ENCODE measurements at places on chromosomes 5 and 9.

DNA sequence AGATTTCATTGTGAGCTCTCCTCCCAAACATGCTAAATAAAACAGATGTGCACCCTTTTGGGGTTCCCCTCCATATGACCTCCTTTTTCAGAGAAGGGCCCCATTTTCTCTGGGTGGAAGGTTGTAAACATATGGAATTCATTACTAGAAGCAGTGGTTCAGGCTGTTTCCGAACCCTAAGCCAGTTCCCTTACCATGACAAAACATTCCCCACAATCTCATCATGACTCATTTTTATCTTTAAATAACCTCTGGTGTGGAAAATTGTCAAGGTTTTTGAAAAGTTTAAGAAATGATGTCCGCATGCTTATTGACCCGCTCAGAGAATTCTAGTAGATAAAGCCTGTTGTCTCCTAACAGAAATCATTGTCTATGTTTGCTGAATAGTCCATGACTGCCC lies 127.3 kb upstream of the PIK3R1 start:
- no peak for DNase-seq

- DNase-seq, result no peak
Observed at GRCh38 chr5:56640763-56641406, 174.5 kb upstream of the MAP3K1 start.

DNA sequence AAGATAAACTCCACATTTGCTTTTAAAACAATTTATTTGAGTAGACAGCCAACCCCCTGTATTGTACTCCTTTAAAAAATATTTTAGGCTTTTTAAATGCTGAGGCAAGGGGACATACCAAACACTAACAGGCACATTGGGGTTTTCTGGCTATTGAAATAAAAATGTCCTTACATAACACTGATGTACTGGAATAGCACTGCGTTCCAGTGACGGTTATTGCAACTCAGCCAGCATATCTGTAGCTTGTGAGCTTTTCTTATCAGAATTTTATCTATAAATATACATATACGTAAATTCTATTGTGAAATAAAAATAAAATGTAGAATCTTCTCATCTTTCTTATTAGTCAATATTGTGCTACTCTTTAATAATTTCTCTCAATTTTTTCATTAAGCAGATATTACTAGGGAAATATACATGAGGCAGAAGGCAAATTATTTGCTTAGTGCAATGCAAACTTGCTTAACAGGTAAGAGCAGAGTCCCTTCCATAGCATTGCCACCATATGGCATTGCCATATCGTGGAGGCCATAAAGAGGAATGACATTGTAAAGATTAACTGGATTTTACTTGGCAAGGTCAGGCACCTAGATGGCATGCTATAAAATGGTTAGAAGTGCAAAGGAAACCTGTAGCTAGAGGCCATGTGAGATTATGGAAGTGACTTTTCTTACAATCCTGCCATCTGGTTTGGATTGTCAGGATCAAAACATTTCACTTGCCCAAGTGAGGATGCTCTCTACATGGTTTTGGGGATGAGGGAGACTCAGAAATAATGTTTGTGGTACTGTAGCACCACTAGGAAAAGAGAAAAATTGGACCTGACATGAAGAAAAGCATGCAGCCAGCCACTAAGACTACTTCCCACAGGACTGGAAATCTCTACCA lies 94.8 kb upstream of the CDKN2B start:
- no peak for DNase-seq

DNA sequence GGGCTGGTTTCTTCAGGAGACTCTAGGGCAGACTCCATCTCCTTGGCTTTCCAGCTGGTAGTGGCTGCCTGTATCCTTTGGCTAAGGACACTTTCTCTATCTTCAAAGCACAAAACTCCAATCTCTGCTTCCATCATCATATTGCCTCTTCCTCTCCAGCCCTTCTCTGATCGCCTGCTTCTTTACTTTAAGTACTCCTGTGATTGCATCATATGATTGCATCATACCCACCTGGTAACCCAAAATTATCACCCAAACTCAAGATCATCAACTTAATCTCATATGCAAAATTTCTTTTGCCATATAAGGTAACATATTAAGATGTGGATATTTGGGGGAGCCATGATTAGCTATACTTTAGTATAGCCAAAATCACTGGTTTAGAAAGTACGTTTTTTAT lies 1092.6 kb upstream of the CDH6 start:
- no peak for DNase-seq

GRCh38 chr5:87121304-87122150 lies 146.2 kb upstream of the RASA1 start:
- no peak for DNase-seq

- no peak for DNase-seq
Observed at GRCh38 chr5:178378527-178379484, 146.2 kb upstream of the PHYKPL start.

DNA sequence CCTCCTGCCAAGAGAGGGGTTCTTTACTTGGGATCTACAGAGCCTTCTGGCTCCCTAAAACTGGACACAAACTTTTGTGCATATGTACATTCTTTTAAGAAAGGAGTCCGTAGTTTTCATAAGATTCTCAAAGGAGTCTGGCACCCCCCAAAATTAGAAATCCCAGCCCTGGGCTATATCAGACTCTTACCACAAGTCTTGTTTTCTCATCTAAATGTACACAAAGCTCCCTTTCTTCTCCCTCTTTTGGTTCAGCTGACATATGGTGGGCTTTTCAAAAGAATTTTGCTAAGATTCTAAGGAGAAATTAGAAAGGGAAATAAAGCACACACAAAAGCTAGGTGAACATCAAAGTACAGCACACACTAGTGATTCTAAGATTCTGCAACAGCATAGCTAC lies 114.4 kb downstream of the ENC1 start:
- DNase-seq, result no peak

- no peak for DNase-seq
Observed at GRCh38 chr9:75956161-75956560, 65.7 kb downstream of the PCSK5 start.

- no peak for DNase-seq
Observed at GRCh38 chr9:121227862-121228261, 26.2 kb upstream of the RAB14 start.

DNA sequence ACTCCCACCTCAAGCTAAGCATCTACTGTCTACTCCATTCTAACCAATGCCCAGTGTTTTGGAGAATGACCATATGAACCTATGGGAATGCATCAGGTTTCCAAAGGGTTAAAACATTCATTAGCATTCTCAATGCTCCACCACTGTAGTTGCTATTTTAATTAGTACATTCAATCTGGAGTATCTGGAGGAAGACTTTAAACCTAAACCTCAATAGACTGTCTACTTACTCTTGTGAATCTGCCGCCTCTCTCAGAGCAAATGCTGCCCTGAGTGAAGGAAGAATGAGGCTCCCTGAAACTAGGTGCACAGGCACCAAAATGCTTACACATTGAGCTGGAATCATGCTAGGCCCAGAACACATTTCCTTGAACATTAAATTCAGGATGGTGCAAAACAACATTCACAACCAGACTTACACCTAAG lies 2.0 kb downstream of the ENC1 start:
- DNase-seq, result no peak

DNA sequence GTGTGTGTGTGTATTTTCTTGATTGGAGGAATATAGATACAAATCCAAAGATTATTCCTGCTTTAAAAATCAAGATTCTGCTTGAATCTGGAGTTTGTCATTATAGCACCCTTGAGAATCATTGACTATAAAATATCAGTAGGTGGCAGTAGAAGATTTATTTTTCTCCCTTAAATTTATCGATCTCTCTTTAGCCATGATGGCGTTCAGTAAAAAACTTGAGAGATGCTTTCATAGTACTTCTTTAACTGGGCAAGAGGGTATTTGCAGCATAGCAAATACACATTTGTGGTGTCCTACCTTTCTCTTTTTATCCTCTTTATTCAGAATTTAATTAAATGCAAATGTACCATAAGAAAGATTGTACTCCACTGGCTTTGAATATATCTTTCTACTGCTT lies 307.7 kb downstream of the ADGRV1 start:
- no peak for DNase-seq

GRCh38 chr9:15867334-15867733 lies 314.5 kb downstream of the CCDC171 start:
- DNase-seq, result no peak

DNA sequence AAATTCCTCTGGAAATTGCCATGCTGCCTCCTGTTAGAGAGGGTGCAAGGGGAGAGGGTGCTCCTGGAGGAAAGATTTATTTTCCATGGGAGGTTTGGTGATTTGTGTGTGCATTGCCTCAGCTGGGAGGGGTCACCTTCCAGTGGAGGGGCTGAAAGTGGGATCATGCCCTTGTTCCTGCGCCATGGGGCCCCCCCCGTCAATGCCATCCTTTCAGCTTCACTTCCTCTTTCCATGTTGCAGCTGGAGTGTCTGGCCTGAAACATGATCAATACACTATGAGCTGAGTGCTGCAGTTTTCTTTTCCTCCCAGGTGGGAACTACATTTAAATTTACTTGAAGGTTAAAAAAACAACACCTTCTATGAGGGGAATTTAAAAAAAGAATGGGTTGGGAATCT lies 176.8 kb downstream of the MELK start:
- DNase-seq, result no peak

GRCh38 chr9:33307067-33307466 lies 16.8 kb downstream of the NFX1 start:
- DNase-seq, result no peak

- no peak for DNase-seq
Observed at GRCh38 chr5:120386981-120387380, 77.1 kb upstream of the PRR16 start.

- DNase-seq, result no peak
Observed at GRCh38 chr5:103452666-103453065, 109.9 kb downstream of the NUDT12 start.

- no peak for DNase-seq
Observed at GRCh38 chr9:4788703-4789102, 4.0 kb upstream of the RCL1 start.

DNA sequence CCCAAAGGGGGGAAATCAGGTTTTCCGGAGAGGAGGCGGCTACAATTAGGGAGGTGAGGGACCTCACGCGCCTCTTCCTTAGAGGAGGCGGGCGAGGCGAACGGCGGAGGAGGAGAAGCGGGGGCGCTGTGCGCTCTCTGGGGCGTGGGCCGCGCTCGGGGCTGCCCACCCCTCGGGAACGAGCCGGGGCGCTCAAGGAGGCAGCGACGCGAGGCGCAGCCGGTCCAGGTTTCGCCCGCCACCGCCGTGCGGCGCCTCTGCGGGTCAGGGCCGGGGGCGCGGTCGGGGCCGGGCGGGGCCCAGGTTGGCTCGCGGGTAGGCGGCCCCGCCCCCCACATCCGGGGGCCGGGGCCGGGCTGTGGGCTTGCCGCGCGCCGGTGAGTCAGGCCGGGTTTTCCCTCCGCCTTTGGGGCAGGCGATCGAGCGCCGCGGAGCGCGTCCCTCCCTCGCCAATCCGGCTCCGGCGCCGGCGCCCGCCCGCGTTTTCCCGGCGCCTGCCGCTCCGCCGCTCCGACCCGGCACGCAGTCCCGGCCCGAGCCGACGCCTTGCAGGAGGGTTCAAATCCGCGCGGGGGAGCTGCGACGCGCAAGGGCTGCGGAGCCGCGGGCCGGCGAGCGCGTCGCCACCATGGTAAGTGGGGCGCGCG lies at the start of gene N4BP3:
TSS of gene N4BP3 (plus strand) at position 392 of the 647 bp plus-strand sequence. CDS start 6,052 bp downstream, outside the sequence.
- DNase-seq, result peak; percentile 63

DNA sequence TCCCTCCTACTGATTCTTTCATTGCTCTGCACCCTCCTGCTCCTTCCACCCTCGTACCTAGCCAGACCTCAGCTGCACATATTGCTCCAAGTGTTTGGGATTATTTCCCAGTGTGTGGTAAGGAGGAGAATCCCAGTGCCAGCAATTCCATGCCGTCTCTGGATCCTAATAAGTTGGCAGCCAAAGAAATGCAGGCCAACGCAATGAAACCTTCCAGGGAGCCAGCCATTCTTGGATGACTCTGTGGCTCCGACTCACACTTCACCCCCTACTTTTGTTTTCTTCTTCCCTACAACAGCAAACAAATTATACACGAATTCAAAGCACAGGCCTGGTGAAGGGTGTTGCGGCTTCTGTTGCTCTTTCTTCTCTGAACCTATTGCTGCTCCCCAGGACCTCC lies 82.5 kb upstream of the SLC1A3 start:
- no peak for DNase-seq

DNA sequence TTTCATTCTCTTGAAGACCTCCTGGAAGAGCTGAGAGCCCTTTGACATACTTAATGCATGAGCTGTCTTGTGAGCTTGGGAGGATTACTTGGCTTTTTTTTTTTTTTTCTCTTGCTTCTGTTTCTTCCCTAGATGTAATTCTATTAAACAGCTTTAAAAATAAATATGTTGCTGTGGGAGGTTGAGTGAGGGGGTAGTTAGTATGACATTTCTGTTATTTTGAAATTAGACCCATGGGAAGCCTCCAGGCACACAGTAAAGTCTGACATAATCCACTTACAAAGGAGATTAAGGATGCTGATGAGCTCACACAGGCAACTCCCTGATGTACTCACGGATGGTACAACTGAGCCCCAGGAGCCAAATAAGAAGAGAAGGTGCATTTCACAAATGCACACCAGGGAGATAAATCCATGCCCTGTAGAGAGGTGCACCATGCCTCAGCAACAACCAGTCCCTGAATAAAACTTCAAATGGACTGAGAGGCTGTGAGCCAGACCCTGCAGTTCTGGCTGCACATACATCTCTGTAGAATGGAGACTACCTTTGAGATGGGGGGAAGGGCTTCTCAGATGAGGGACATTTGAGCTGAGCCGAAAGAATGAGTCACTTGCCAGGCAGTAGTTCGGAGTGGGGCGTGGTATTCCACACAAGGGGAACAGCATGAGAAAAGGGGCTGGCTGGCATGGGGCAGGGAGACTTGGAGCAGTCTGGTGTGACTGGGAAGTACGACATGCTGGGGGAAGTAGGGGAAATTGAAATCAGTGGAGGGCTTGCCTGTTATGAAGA lies 68.7 kb downstream of the ACTL7B start:
- no peak for DNase-seq

DNA sequence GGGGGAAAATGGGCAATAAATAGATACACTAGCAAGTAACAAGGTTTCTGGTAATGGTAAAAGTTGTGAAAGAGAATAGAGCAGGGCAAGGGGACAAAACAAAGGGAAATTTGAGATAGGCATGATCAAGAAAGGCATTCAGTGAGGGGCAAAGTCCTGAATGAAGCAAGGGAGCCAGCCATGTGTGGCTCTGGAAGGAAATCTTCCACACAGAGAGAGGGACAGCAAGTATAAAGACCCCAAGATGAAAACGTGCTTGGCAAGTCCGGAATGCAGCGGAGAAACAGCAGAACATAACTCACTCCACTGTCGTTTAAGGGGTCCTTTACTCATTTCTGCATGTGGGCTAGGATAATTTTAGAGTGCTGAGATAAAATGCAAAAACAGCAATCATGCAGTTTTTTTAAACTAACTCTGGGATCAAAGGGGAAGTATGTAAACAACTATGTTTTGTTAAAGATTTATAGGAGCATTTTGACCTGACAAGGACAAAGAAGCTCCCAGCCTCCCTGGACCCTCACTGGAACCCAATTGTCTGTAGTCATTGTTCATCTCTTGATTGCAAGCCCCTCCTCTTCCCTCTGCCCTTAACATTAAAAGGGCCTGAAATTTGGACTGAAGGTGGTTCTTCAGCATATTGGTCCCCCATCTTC lies 22.9 kb upstream of the AOPEP start:
- DNase-seq, result no peak

DNA sequence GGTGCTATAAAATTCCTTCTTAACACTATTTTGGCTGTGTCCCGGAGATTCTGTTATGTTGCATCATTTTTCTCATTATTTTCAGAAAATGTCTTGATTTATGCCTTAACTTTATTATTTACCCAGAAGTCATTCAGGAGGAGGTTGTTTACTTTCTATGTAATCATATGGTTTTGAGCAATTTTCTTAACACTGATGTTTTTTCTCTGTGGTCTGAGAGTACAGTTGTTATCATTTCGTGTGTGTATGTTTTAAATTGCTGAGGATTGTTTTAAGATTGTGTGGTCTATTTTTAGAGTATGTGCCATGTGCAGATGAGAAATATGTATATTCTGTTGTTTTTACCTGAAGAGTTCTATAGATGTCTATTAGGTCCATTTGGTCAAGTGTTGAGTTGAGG lies 498.1 kb upstream of the ZNF608 start:
- DNase-seq, result no peak
